Left colon (tissue), 2 donors: ENCODE measurements at places on chromosomes 1 and 21. TPM values are rescaled to one million over a fixed set of nuclear protein-coding genes. Genes with fewer than 3 reads are reported as not detected.

DNA sequence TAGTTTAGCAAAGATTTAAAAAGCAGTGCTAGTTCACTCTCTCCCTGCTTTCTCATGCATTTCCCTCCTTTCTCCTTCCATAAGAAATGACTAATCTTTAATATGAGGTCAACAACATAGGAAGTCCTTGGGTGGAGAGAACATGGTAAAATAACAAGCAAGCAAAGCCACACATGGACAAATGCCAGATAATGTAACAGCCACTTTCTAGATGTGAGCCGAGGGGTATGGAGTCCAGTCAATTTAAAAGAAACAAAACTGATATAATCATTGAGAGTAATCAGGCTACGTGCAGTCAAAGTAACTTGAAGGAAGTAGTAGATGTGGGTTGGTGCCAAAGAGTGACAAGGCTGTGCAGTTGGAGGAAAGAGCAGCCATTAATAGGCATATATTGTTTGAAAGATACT lies 69.6 kb downstream of the DUSP10 start:
- DNase-seq, result no peak

RIPK4 gene
- total RNA-seq, result 11.0 TPM

CHAF1B gene
- total RNA-seq, result 1.4 TPM

DNA sequence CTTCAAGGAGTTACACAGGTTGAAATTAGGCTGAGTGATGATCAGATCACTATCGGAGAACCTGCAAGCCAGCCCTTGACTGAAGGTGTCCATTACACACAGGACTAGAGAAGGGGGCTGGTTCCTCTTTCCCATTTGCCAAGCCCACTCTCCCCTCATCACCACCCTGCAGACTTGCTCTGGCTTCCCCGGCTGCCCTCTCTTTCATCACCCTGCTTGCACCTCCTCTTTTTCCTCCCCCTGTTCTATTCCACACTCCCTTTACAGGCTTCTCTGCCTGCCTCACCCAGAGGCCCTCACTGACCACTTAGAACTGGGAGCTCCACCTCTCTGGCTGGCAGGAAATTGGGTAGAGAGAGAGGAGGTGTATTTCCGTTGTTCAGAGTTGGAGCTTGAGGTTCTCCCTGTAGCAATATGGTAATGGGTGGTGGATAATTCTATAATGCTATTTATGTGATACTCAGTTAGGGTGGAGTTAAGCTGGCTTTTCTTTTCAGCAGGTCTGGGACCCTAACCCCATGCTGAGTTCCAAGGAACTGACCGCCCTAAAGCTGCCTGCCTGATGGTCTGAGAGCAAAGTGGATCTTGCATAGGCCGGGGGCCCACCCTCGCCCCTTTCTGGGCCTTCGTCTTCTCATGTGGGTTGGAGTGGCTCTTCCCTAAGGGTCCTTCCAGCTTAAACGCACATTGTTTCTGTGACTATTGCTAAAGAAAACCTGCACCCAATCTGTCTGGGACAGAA lies 111.8 kb upstream of the ADAR start:
- DNase-seq, result no peak

PRAMEF20 gene
- not detected for total RNA-seq

DNA sequence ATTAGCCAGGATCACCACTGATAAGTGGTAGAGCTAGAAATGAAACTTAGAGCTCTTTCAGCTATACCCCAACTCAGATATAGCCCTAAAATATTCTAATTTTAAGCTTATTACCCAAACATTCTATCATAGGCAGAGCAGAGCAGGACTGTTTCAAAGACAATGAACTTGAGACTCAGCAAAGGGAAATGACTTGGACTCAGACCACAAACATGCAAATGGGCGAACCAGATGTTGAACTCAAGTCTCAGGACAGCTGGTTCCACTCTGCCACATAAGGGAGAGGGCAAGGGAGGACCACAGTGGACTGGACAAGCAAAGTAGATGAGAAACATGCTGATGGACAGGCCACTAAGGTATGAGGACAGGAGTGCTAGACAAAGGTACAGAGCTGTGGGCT lies 315.3 kb downstream of the OMA1 start:
- no peak for DNase-seq

DNA sequence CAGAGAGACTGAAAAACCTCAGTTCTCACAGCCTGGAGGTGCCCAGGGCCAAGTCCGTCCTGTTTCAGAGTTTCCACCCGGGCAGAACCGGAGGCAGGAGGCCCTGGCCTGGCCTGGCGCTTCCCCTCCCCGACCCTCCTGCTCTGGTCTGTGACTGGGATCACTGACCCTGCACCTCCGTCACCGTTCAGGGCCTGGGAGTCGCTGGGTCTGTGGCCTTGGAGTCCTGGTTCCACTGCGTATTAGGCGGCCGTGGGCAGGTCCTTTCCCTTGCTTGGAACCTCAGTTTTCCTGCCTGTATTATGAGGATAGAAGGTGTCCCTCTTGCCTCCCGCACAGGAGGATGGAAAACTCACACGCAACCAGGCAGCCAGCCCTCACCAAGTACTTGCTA lies 533 bp upstream of the PLA2G2E start:
- DNase-seq, result no peak

MYBPH gene
- total RNA-seq, result not detected

TSACC gene
- total RNA-seq, result not detected

- no peak for DNase-seq
Observed at GRCh38 chr1:243735457-243735856, 114.6 kb downstream of the AKT3 start.

DNA sequence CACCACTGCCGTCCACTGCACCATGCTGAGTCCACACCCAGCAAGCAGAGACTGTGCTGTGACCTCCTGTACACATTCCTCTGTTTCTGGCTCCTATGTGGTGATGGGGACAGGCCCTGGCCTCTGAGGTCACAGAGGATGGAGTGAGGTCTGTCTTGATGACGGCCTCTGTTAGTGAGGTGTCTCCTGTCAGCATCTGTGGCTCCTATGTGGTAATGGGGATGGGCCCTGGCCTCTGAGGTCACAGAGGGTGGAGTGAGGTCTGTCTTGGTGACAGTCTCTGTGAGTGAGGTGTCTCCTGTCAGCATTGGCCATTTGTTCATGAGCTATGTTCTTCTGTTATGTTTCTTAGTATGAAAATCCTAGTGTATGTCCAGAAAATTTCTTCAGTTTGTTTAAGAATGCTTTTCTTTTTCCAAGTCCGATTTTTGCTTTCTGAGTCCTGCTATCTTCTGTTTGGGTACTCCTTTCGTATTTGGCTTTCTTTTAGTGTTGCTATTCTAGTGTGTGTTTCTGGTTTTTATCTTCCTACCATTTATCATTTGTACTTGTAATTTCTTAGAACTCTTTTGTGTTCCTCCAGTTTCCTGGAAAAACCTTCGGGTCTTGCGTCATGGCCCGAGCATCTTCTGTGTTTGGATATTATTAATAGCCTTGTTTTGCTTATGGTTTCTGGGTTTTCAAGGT lies 13.4 kb downstream of the SNAP47 start:
- no peak for DNase-seq

- no peak for DNase-seq
Observed at GRCh38 chr1:230143534-230143933, 76.5 kb downstream of the GALNT2 start.

DNA sequence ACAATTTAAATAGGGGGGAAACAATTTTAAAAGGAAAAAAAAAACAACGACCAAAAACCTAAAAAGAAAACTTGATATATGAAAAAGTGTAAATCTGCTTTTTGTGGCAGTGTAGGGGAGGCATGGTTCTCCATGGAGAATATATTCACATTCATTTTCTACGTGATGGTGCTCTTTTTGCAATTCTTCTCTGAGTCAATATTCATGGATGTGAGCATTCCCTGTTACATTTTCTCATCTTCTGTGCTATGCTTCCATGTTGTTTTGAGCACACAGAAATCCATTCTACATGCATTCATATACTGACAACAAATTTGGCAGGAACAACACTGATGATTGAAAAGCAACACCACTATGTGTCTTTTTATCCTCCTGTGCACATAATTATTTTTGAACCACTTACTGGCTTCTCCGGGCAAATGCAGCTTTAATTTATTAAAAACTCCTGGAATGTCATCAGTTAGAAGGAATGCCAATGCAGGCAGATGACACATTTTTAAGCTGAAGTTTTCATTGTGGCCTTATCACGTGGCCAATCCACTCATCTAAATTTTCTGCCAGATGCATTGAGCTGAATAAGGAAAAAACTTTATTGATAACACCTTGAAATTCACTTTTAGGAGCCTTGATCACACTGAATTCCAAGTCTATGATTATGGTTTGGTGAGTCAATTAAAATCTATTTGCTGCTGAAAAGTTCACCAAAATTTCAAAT lies 590.6 kb downstream of the NUF2 start:
- no peak for DNase-seq

DNA sequence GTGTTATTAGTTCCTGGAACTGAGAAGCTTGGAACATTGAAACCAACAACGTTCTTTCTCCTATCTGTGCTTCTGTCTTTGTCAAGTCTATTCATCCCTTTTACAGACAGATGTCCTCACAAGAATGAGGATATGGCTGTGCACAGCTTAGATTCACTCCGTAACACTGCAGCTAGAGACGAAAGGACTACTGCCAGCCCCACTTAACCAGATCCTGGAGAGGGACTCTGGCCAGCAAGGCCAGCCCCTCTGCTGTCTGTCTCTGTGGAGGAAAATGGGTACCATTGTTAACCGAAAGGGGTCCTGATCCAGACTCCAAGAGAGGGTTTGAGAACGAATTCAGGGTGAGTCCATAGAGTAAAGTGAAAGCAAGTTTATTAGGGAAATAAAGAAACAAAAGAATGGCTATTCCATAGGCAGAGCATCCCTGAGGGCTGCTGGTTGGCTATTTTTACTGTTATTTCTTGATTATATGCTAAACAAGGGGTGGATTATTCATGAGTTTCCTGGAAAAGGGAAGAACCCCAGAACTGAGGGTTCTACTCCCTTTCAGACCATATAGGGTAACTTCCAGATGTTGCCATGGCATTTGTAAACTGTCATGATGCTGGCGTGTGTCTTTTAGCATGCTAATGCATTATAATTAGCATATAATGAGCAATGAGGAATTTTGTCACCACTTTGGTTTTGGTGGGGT lies 17.4 kb upstream of the USP24 start:
- DNase-seq, result no peak

GRCh38 chr21:43762303-43763128 lies 13.6 kb downstream of the CSTB start:
- DNase-seq, result no peak

AMIGO1 gene
- total RNA-seq, result 5.6 TPM

GRCh38 chr1:10912441-10912840 lies 100.0 kb upstream of the TARDBP start:
- no peak for DNase-seq

DNA sequence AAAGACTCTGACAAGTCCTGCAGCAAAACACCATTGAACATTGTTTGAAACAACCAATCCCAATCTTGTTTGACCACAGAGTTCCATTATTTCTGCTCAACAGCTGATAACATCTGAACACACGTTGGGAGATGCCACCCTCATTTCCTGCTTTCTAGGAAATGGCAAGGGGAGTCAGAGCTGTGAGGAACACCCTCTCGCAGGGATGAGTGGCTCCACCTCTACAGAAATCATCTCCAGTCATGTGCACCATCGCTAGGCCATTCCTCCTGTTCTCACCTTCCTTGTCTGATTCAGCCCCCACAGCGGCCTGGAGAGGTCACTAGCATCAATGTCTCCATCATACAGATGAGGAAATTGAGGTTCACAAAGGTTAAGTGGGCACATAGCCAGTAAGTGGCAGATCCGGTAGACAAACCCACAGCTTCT lies 22.4 kb upstream of the RUNX3 start:
- no peak for DNase-seq
